Activated naive CD8-positive, alpha-beta T cell treated with anti-CD3 and anti-CD28 coated beads for 36 hours (primary cell): ENCODE measurements at places on chromosomes 11 and 22. TPM values are rescaled to one million over a fixed set of nuclear protein-coding genes. Genes with fewer than 3 reads are reported as not detected.

DNA sequence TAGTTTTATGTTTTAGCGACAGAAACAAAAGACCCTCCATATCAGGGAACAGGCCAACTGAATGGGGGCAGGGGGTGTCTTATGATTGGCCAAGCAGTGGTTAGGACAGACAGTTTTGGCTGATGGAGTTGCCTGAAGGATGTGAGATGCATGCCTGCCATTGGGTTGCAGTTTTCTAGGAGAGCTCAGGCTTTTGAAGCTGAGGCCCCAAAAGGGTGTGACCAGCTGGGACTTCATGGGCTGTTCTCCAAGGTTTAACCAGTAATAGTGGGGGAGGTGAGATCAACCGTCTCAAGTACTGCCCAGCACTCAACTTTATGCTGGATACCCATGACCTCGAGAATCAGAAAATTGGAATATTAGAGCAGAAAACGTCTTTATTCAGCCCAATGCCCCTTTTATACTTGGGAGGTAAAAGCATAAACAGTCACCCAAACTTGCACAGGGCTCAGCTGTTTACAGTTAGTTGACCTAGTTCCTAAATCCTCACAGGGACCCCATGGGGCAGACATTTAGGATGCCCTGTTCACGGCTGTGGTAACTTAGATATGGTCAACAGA is 13.5 kb downstream of the DTX4 start:
- peaks cover 4% of the 10 kb centered on the region for H3K27me3 ChIP-seq
- H3K4me1 ChIP-seq = no peaks in the 10 kb centered on the region
- no peak for DNase-seq
- H3K36me3 ChIP-seq = no peaks in the 10 kb centered on the region
- H3K27ac ChIP-seq = no peak overlapping the region

GRCh38 chr11:131785801-131786200 is 415.4 kb downstream of the NTM start:
- peaks cover 14% of the 10 kb centered on the region for H3K27me3 ChIP-seq
- no peaks in the 10 kb centered on the region for H3K36me3 ChIP-seq
- no peak overlapping the region for H3K4me3 ChIP-seq
- no peak overlapping the region for H3K27ac ChIP-seq
- DNase-seq = no peak
- no peaks in the 10 kb centered on the region for H3K4me1 ChIP-seq

GRCh38 chr22:28105988-28106387 is 186.9 kb upstream of the PITPNB start:
- H3K4me1 ChIP-seq = no peaks in the 10 kb centered on the region
- no peak for DNase-seq
- no peak overlapping the region for H3K4me3 ChIP-seq
- H3K27ac ChIP-seq = no peak overlapping the region

C11orf87 gene
- not detected for total RNA-seq

MYRF gene
- total RNA-seq = 0.68 TPM

OR2AG1 gene
- total RNA-seq = not detected

PDE3B gene
- total RNA-seq = 46.5 TPM
